ENCODE measurements at places on chromosomes 12 and 14. TPM values are rescaled to one million over a fixed set of nuclear protein-coding genes. Genes with fewer than 3 reads are reported as not detected.

- DNase-seq, result no peak
Observed at GRCh38 chr12:127336416-127336815, 930.6 kb upstream of the TMEM132C start.

FAM186B gene
- total RNA-seq, result 0.18 TPM

GRCh38 chr12:75560167-75560566 is 48.8 kb upstream of the KRR1 start:
- peak; percentile 81 for DNase-seq

GRCh38 chr12:17097674-17098073 is 491.7 kb upstream of the LMO3 start:
- DNase-seq, result peak; percentile 1

GRCh38 chr12:2169489-2169888 is 116.7 kb downstream of the CACNA1C start:
- DNase-seq, result no peak

- DNase-seq, result no peak
Observed at GRCh38 chr12:121947981-121948380, 29.6 kb downstream of the CFAP251 start.

- peak; percentile 93 for DNase-seq
Observed at GRCh38 chr14:23153851-23154796, 29.3 kb downstream of the SLC7A8 start.

KRT78 gene
- not detected for total RNA-seq

DNA sequence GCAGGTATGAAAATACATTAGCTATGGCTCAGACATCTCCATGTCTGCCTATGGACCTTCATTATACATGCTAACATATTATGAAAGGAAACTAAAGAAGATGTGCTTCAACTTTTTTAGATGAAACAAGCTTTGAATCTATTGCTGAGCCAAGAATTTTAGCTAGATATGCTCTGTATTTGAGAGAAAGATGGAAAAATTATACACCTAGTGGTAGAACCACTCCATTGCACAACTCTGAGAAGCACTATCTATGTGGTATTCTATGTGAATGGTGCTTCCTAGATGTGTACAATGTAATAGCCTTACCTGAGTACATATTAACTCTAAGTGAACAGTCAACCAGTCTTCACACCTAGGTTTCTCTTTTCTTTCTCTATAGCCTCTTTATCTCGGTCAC is 17.3 kb downstream of the EPYC start:
- DNase-seq, result no peak

ANO2 gene
- 3.4 TPM for total RNA-seq

- DNase-seq, result no peak
Observed at GRCh38 chr14:81162941-81163340, 57.8 kb downstream of the GTF2A1 start.

GZMB gene
- 0.22 TPM for total RNA-seq

PTPN11 gene
- total RNA-seq, result 45.6 TPM
